ENCODE measurements at places on chromosomes 12 and 14.

GRCh38 chr14:81311778-81312177 lies 88.3 kb downstream of the STON2 start:
- DNase-seq = no peak

- peak; percentile 52 for DNase-seq
Observed at GRCh38 chr14:35416108-35416750, 11.7 kb upstream of the NFKBIA start.

- no peak for DNase-seq
Observed at GRCh38 chr14:52954346-52955214, 3.7 kb upstream of the FERMT2 start.

- DNase-seq = no peak
Observed at GRCh38 chr12:85641796-85642195, 194.4 kb downstream of the RASSF9 start.

- no peak for DNase-seq
Observed at GRCh38 chr12:45125997-45126396, 75.1 kb upstream of the DBX2 start.

DNA sequence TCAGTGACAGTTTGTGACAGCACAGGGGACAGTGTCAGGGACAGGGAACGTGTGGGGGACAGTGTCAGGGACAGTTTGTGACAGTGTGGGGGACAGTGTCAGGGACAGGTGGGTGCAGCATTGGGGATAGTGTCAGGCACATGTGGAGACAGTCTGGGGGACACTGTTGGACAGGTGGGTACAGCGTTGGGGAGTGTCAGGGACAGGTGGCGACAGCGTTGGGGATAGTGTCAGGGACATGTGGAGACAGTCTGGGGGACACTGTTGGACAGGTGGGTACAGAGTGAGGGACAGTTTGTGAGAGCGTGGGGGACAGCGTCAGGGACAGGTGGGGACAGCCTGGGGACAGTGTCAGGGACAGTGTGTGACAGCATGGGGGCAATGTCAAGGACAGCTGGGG lies 140.0 kb downstream of the TMEM121 start:
- DNase-seq = no peak

GRCh38 chr12:54993181-54993835 lies 8.7 kb upstream of the TESPA1 start:
- peak; percentile 45 for DNase-seq
